ENCODE measurements at places on chromosomes 1 and 21.

GRCh38 chr1:86582161-86582560 lies 35.3 kb downstream of the CLCA4 start:
- no peak for DNase-seq

GRCh38 chr1:184941410-184941733 lies 32.9 kb downstream of the NIBAN1 start:
- DNase-seq = no peak

DNA sequence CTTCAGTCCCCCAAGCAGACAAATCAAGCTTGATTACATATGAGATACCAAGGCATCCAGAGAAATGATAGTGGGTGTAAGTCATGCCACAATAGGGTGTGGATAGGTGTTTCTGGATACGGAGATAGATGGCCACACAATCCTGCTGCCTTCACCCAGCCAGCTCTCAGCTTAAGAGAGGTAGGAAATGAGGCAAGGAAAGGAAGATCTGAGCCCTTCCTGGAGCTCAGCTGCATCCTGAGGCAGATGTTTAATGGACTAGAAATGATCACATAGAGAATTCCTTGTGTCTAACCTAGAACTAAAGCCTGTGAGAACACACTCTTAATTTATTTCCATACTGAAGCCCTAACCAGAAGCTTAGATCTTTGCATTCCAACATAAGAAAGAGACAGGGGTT lies 210.3 kb downstream of the ST6GALNAC3 start:
- DNase-seq = no peak

GRCh38 chr1:40808909-40809308 lies 25.3 kb downstream of the KCNQ4 start:
- DNase-seq = no peak

DNA sequence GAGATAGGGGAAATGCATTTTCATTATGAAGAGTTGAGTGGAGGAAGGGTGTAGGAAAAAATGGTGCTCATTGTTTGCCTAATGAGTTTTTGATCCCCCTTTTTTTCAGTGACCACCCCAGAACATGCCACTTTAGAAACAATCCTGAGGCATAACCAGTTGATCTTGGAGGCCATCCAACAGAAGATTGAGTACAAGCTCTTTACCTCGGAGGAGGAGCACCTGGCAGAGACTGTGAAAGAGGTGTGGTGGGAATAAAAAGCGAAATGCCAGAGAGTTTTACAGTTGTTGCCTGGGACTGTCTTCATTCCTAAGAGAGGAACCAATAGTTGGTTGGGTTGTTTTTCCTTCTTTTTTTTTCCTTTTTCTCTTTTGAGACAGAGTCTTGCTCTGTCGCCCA lies 54.3 kb upstream of the EPHA8 start:
- no peak for DNase-seq

GRCh38 chr1:226046240-226046639 lies 16.3 kb upstream of the H3-3A start:
- peak; percentile 63 for DNase-seq

DNA sequence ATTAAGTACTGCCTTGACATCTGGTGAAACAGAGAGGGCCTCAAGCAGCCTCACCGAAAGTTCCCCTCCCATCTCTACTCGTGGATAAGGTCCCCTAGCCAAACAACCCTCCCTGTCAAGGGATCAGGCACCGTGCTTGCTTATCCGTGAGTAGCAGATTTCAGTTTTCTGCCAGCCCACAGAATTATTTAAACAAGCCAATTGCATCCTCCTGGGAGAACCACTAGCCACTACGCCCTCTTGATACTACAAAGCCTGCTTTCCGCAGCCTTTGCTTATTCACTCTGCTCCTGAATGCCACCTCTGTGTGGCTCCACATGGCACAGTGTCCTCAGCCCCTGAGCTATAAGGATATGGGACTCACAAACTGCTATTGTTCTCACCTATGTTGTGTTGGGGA lies 5.9 kb upstream of the TFF2 start:
- DNase-seq = no peak

GRCh38 chr21:28207436-28208173 lies 785.1 kb downstream of the LTN1 start:
- no peak for DNase-seq

DNA sequence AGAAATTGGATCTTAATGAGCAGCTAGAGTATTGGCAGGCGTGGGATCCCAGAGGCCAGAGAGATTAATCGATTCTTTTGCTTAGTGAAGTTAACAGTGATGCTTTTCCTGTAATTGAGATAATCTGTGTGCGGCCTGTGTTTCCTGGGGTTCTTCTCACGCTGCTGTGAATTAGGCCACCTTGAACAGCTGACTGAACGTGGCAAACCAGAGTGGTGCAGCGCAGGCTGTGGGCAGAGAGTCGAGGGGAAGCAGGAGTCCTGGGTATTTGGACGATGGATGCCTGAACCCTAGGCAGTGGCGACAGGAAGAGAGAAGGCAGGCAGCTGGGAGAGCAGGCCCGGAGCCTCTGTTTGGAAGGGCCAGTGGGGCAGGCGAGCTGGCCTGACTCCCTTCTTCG lies 51.7 kb downstream of the RYR2 start:
- no peak for DNase-seq

GRCh38 chr21:33491373-33492102 lies at the start of gene DNAJC28:
Gene DNAJC28, minus strand, starts transcription at chr21:33491716. Its CDS starts 2,323 bp downstream, at chr21:33489393.
- DNase-seq = peak; percentile 90

GRCh38 chr1:41612953-41613352 lies 128.5 kb upstream of the EDN2 start:
- no peak for DNase-seq

DNA sequence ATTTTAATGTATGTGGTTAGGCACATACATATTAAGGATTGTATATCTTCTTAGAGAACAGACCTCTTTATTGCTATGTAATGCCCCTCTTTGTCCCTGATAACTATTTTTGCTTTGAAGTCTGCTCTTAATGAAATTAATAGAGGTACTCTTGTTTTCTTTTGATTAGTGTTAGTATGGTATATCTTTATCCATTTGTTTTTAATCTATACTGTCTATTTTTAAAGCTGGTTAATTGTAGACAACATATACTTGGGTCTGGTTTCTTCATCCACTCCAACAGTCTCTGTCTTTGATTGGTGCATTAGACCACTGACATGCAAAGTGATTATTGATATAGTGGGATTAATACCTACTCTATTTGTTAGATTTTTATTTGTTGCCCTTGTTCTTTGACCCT lies 36.0 kb downstream of the LEPR start:
- DNase-seq = no peak

GRCh38 chr1:108117945-108118902 lies 81.9 kb downstream of the SLC25A24 start:
- DNase-seq = peak; percentile 38

GRCh38 chr1:202661136-202661845 lies 49.0 kb downstream of the SYT2 start:
- no peak for DNase-seq

DNA sequence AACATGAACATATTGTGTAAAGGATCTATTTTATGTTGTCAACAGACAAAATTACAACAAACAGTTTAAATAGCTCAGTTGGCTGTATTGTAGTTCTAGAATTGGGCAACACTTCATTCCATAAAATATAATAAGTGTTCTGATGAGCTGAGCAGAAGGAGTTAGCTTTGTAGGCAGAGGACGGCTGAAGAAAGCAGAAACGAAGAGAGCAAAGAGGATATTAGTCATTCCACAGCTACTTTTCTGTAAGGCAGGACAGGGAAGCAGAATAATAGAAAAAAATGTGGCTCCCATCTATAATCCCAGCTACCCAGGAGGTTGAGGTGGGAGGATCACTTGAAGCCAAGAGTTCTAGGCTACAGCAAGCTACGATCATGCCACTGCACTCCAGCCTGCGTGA lies 20.2 kb upstream of the IVNS1ABP start:
- DNase-seq = no peak

DNA sequence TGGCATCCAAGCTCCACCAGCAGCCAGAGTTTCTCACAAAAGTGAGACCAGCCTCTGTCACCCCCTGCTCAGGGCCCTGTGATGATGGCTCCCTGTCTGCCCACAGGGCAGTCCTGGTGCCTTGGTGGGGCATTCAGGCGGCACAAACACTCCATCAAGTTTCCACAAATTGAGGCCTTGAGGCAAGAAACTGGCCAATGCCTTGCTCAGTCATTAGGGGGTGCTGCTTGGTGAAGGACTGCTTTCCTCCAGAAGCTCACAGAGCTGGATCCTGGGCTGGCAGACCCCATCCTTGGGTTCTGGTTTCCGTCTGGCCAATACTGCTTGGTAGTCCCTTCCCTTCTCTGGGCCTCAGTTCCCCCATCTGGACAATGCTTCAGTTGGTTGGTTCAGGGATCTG lies 12.5 kb upstream of the AHDC1 start:
- DNase-seq = no peak

- DNase-seq = peak; percentile 97
Observed at GRCh38 chr1:96362623-96363022, 359.0 kb upstream of the PTBP2 start.

DNA sequence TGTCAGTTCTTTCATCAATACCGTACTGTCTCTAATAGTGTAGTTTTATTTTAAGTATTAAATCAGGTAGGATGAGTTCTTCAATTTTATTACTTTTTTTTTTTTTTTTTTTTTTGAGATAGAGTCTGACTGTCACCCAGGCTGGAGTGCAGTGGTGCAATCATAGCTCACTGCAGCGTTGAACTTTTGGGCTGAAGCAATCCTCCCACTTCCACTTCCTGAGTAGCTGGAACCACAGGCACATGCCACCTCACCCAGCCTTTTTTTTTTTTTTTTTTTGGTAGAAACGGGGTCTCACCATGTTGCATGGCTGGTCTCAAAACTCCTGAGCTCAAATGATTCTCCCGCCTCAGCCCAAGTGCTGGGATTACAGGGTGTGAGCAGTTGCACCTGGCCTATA lies 44.3 kb downstream of the INAVA start:
- DNase-seq = peak; percentile 20

DNA sequence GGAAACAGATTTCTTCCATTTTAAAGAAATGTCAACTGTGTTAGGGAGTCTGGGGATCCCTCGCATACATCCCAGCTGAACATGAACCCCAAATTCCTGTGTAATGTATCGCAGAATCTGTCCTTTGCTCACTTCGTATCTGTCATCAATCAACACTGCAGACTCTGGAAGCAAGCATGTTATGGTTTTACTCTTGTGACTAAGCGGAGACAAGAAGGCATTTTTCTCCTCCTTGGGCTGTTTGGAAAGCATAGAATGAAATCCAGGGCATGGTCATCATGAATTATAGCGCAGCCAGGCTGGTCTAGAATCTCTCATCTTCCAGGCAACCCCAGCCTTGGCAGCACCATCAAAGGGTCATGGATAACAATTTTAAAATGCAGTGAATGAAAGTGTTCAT lies 290.2 kb downstream of the KIF26B start:
- DNase-seq = no peak

GRCh38 chr1:211912038-211912437 lies 81.5 kb upstream of the LPGAT1 start:
- DNase-seq = peak; percentile 76

- no peak for DNase-seq
Observed at GRCh38 chr1:34213956-34214355, 37.2 kb downstream of the C1orf94 start.

DNA sequence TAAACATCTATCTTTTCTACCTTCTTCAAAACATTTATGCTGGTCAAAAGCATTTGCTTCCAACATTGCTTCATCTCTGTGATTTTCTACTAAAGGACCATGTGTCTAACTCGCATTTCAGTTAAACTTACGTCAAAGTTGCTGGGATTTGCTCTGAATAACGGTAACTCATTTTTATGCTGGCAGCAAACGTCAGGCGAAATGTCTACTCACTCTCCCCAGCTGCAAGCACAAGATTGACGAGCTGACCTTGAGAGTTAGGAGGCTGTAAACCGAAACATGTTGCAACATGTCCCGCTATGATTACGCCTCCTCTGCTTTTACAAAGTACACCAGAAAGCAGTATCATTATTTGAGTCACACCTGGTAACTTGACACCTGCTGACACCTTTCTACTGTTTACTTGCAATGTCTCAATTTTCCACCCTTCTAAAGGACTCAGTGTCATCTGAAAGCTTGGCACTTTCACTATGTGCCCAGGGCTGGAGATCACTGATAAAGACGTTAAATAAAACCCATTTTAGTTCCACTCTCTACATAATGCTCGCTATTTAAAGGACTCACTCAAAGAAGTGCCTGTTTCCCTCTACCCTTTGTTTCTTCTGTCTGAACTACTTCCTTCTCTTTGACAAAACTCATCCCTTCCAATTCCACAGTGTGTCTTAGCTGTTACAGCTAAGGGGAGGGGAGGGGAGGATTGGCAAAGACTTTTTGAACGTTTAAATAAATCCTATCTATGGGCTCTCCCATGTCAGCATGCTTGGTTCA lies 111.9 kb downstream of the PTPN14 start:
- DNase-seq = peak; percentile 97

DNA sequence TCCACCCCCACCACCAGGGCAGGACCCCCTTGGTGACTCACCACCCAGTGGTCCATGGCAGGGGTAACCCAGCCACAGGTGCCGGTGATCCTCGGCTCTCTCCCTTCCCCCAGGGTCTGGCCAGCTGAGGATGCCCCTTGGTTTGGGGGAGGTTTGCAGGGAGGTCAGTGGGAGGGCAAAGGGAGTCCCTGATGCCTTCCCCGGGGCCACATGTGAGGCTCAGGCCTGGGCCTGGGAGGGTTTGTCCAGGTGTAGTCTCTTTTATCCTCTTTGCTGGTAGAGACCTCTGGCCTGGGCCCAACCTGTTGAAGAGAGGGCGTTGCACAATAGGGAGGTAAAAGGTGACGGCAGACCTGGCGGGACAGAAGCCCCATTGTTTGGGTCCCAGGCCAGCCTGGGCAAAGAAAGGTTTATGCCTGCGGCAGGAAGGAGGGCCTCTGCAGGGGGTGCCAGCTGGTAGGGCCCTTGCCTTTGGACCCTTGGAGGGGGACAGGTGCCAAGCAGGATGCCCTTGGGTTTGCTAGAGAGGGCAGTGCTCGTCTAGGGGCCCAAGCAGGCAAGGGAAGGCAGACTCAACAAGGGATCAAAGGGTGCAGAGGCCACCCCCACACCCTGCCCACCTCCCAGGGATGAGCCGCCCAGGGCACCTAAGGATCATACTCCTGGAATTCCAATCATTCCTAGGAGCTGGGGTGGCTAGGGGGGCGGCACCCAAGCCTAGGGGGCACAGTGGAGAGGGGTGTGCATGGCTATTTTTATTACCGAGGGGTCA lies 760 bp upstream of the TINAGL1 start:
- DNase-seq = peak; percentile 98

DNA sequence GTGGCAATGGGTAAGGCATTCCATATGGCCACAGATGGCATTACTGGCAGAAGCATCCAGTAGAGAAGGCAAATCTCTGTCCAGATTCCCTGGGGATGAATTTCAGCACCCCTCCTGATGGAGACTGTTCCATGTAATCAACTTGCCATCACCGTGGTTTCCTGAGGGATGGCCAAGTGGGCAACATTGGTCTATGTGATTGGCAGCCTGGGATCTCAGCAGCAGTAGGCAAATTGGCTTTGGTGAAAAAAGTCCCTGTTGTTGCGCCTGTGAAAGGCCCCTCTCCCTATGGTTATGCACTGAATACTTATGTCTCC lies 19.3 kb downstream of the DMRTB1 start:
- no peak for DNase-seq

DNA sequence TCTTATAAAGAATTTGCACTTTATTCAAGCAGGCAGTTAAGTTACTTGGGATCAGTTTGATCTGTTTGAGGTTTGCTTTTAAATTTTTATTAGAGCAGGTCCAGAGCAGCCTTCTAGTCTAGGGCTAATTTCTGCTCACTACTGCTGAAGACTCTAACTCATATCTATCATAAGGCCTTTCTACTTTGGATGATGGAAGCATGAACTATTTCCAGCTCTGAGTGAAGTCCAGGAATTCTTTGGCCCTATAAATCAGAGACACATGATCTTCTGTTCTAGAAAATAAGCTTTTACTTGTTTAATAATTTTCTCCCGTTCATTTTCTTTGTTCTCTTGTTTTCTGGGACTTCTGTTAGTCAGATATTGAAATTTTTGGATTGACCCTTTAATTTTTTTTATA lies 14.7 kb downstream of the NIBAN1 start:
- DNase-seq = no peak
